ENCODE measurements at places on chromosomes 2 and 18.

DNA sequence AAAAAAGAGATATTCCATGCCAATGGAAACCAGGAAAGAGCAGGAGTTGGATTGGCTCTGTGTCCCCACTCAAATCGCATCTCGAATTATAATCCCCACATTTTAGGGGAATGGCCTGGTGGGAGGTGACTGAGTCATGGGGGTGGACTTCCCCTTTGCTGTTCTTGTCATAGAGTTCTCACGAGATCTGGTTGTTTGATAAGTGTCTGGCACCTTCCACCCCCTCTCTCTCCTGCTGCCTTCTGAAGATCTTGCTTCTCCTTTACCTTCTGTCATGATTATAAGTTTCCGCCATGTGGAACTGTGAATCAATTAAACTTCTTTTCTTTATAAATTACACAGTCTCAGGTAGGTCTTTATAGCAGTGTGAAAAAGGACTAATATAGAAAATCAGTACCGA is 355.6 kb downstream of the NBAS start:
- no peaks in the 10 kb centered on the region for H3K27me3 ChIP-seq
- DNase-seq = no peak

- no peak overlapping the region for H3K27ac ChIP-seq
- no peaks in the 10 kb centered on the region for H3K27me3 ChIP-seq
- H3K4me3 ChIP-seq = no peak overlapping the region
Observed at GRCh38 chr18:6708890-6709289, 20.6 kb upstream of the ARHGAP28 start.

GRCh38 chr2:145751629-145752028 is 1231.7 kb upstream of the ZEB2 start:
- no peak overlapping the region for H3K4me3 ChIP-seq
- H3K27me3 ChIP-seq = no peaks in the 10 kb centered on the region
- no peak overlapping the region for H3K27ac ChIP-seq
- no peaks in the 10 kb centered on the region for H3K4me1 ChIP-seq
- no peak for DNase-seq
- H3K36me3 ChIP-seq = no peaks in the 10 kb centered on the region

DNA sequence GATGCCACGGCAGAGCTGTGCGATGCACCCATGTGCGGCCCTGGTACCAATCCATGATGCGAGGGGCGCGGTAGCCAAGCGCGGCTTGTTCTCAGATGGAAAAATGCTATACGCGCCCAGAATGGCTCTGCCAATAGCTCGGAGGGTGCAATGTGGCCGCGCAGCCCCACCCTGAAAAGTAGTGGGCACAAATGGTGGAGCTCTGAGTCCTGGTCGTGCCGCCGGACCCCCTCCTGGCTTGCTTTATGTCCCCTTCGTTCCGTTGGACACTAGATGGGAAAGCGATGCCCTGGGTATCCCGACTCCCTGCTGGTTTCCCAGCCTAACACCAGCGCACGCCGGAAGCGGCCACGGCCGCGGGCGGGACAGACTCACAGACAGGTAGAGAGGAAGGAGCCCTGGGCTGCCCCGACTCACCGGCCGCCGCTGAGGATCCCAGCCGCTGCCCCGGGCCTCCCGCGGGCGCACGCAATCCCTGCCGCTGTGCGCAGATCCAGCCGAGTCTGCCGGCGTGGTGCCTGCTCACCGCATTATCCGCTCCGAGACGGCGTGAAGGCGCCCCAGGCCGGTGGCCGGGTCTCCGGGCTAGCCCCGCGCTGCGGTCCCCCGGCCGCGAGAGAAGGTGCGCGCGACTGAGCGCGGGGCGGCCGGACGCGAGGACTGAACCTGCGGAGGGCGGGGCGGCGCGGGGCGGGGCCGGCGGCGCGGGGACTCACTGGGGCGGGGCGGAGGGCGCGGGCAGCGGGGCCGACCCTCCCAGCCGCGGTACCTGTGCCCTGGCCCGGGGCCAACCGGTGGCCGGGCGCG is at the start of gene CDC42EP3:
CDC42EP3 (minus strand) TSS at position 634 of the 807 bp plus-strand sequence. CDS start 25,055 bp downstream, outside the sequence.
- peak within 1 kb of the TSS; percentile 73 for H3K27ac ChIP-seq
- H3K36me3 ChIP-seq = peaks cover 9% of the 10 kb centered on the region
- peak within 1 kb of the TSS; percentile 76 for H3K4me3 ChIP-seq
- peak; percentile 67 for DNase-seq
- peaks cover 37% of the 10 kb centered on the region for H3K4me1 ChIP-seq

- H3K4me1 ChIP-seq = peaks cover 6% of the 10 kb centered on the region
- H3K4me3 ChIP-seq = no peak overlapping the region
- no peak overlapping the region for H3K27ac ChIP-seq
- H3K36me3 ChIP-seq = no peaks in the 10 kb centered on the region
- H3K27me3 ChIP-seq = no peaks in the 10 kb centered on the region
Observed at GRCh38 chr2:36461039-36461681, 105.6 kb downstream of the CRIM1 start.

DNA sequence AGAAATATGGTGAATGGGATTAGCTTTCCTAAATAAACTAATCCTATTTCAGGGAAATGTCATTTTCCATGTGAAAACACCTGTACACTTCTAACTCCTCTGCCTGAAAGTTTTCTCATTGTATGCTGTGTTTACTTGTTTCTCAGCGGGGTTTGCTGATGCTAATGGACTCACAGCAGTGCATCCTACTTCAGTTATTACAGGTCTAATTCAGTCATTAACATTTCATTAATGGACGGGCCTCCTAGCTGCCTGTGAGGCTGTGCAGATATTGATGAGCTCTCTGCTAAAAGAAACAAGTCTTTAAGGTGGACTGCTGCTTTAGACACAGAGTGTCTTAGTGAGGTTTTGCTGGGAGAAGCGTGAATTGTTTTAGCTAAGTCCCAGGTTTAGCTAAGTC is 1342.0 kb upstream of the ZEB2 start:
- H3K4me1 ChIP-seq = no peaks in the 10 kb centered on the region
- no peak overlapping the region for H3K4me3 ChIP-seq
- no peak overlapping the region for H3K27ac ChIP-seq
- DNase-seq = no peak
- H3K36me3 ChIP-seq = no peaks in the 10 kb centered on the region

DNA sequence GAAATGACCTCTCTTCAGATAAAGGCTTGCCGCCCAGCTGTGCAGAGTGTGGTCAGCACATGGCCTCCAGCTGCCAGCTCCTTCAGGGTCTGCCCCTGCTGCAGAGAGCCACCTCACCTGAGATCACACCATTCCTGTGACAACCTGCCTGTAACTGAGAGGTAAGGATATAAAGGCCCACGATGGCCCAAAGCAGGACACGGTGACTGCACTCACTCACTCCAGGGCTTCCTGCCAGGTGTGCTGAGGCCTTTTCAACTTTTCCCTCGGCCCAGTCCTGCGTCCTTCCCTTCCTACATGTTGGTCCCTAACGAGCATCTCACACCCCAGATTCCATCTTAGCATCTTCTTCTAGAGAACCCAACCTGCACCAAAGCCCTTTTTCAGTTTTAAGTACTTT is 36.2 kb downstream of the ANKRD44 start:
- peak overlapping the region; percentile 49 for H3K27ac ChIP-seq
- no peaks in the 10 kb centered on the region for H3K27me3 ChIP-seq
- DNase-seq = no peak
- peaks cover 9% of the 10 kb centered on the region for H3K36me3 ChIP-seq
- no peak overlapping the region for H3K4me3 ChIP-seq

- H3K36me3 ChIP-seq = no peaks in the 10 kb centered on the region
- no peak overlapping the region for H3K27ac ChIP-seq
- DNase-seq = no peak
- no peaks in the 10 kb centered on the region for H3K27me3 ChIP-seq
Observed at GRCh38 chr2:121717529-121717928, 19.1 kb downstream of the NIFK start.

DNA sequence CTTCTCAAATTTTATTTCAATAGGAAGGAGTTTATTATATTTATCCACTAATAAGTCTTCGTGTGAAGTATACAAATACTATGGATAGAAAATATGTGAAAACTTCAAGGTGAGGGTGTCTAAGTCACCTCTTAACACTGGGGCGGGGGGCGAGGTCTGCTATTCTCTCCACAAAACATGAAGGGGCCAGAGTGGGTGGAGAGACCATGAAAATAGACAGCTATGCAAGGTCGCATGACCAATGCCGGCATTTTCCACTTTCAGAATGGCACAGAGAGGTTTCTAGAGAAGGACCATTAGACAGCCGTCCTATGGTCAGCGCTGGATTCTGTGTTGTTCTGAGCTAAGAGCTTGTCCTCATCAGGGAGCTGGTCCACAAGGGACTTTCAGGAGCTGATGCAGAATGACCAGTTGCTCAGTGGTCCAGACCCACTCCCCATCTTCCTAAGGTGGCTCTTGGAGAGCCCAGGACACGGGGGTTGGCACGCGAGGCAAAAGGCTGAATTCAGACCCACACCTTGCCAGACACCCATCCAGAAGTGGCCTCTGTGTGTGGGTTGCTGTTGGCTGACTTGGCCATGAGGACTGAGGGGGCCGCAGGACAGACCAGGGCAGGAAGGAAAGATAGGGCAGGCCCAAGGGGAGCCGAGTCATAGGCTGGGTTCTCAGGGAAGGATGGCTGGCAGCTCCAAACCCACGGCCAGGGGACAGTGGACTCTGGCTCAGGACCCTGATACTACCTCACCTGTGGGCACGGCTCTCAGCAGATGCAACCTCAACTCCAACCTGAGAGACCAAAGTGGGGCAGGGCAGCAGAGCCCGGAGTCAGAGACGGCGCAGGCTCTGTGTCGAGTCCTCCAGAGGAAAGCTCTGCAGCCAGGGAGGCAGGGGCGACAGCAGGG is 69.8 kb downstream of the NDUFA10 start:
- no peaks in the 10 kb centered on the region for H3K27me3 ChIP-seq
- no peak overlapping the region for H3K4me3 ChIP-seq
- no peak overlapping the region for H3K27ac ChIP-seq
- H3K36me3 ChIP-seq = peaks cover 16% of the 10 kb centered on the region

GRCh38 chr2:37321029-37321682 is 3.5 kb downstream of the PRKD3 start:
- no peak for DNase-seq
- no peaks in the 10 kb centered on the region for H3K27me3 ChIP-seq
- H3K4me1 ChIP-seq = peaks cover 24% of the 10 kb centered on the region
- no peak overlapping the region for H3K27ac ChIP-seq
- H3K36me3 ChIP-seq = no peaks in the 10 kb centered on the region
- no peak overlapping the region for H3K4me3 ChIP-seq

DNA sequence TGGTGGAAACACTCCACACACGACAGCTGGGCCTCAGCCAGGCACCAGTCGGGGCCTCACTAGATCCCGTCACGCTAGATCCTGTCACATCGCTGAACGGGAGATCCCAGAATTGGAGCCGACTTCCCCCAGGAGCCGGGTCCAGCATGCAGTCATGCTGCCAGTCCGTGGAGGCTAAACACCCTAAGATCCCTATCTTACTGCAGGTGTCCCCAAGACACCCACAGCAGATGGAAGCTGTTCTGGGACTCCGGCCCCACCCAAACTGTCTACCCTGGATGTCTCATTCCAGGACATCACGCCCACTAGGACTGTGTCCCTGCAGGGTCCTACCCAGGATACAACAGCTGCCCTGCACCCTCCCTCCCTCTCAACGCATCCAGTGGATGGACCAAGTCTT is 23.4 kb downstream of the ZNF516 start:
- no peaks in the 10 kb centered on the region for H3K27me3 ChIP-seq
- H3K27ac ChIP-seq = no peak overlapping the region
- no peak overlapping the region for H3K4me3 ChIP-seq
- H3K4me1 ChIP-seq = peaks cover 18% of the 10 kb centered on the region
- H3K36me3 ChIP-seq = no peaks in the 10 kb centered on the region
- DNase-seq = no peak

DNA sequence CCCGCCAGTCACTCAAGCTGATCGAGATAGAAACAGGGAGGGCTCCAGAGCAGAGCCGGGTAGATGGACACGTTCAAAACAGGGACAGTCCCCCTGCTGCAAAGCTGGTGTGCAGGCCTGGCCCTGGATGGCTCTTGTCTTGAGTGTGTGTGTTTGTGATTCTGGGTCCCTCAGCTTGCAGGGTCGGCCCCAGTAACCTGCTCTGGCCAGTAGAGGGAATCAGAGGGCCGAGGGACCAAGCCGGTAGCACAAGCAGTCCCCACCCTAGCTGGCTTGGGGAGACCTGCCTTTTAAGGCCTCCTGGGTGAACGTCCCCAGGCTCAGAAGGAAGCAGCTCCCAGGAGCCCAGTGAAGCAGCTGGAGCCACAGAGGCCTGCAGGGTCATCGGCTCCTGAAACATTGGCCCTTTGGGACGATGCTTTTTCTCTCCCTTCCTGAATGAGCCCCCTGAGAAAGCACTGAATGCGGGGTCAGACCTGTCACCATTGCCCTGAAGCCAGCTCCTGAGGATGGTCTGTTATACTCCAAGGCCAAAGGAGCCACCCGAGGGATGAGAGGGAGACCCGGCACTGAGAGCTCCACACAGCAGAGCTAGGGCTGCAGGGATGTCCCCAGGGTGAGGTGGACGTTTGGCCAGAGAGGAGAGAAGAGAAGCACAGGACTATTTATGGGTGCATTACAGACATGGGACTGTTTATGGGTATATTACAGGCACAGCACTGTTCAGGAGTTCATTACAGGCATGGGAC is 15.4 kb upstream of the MLPH start:
- peaks cover 20% of the 10 kb centered on the region for H3K4me1 ChIP-seq
- H3K27me3 ChIP-seq = peaks cover 5% of the 10 kb centered on the region
- no peak overlapping the region for H3K27ac ChIP-seq
- no peak overlapping the region for H3K4me3 ChIP-seq

GRCh38 chr18:37272226-37272625 is 293.4 kb downstream of the CELF4 start:
- no peak for DNase-seq
- no peak overlapping the region for H3K4me3 ChIP-seq
- H3K27ac ChIP-seq = no peak overlapping the region

GRCh38 chr2:86074811-86075210 is 30.9 kb downstream of the POLR1A start:
- H3K4me3 ChIP-seq = no peak overlapping the region
- H3K27ac ChIP-seq = no peak overlapping the region
- no peak for DNase-seq
- peaks cover 17% of the 10 kb centered on the region for H3K4me1 ChIP-seq
- no peaks in the 10 kb centered on the region for H3K27me3 ChIP-seq
- H3K36me3 ChIP-seq = peaks cover 51% of the 10 kb centered on the region

GRCh38 chr18:48751727-48752468 is 198.9 kb downstream of the SMAD7 start:
- H3K27me3 ChIP-seq = no peaks in the 10 kb centered on the region
- H3K4me1 ChIP-seq = no peaks in the 10 kb centered on the region
- H3K4me3 ChIP-seq = no peak overlapping the region

DNA sequence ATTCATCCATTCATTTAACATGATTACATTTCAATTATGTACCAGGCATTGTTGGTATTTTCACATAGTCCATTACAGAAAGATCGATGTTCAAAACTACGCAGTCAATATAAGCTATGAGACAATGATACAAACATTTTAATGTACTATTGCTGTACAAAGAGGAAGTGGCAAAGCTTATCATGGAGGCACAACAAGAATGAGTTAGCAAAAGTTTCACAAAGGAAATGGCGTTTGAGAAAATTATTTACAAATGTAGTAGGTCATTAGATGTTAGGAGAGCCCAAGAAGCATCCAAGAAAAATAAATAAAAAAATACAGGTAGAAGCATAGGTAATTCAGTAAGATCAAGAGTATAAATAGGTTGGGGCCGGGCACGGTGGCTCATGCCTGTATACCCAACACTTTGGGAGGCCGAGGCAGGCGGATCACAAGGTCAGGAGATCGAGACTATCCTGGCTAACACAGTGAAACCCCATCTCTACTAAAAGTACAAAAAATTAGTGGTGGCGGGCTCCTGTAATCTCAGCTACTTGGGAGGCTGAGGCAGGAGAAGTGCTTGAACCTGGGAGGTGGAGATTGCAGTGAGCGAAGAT is 1730.8 kb upstream of the CELF4 start:
- H3K27ac ChIP-seq = no peak overlapping the region
- no peaks in the 10 kb centered on the region for H3K27me3 ChIP-seq
- no peak overlapping the region for H3K4me3 ChIP-seq
- no peaks in the 10 kb centered on the region for H3K4me1 ChIP-seq

- no peak for DNase-seq
- H3K4me1 ChIP-seq = peaks cover 15% of the 10 kb centered on the region
- no peak overlapping the region for H3K27ac ChIP-seq
- H3K27me3 ChIP-seq = no peaks in the 10 kb centered on the region
Observed at GRCh38 chr2:9644603-9645002, 13.8 kb upstream of the YWHAQ start.
